T-cell (primary cell): ENCODE measurements at places on chromosomes 12 and 14.

DNA sequence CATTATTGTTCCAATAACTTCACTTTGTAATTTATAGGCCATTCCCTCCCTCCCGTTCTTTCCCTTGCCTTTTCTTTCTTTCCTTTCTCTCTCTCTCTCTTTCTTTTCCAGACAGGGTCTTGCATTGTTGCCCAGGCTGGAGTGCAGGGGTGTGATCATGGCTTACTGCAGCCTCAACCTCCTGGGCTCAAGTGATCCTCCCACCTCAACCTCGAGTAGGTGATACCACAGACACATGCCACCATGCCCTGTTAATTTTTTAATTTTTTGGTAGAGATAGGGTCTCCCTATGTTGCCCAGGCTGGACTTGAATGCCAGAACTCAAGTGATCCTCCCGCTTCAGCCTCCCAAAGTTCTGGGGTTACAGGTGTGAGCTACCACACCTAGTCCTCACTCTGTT, 6.8 kb upstream of the POU6F1 start:
- H3K27ac ChIP-seq: no peak overlapping the region
- H3K27me3 ChIP-seq: no peaks in the 10 kb centered on the region
- DNase-seq: no peak
- no peaks in the 10 kb centered on the region for H3K36me3 ChIP-seq
- no peak overlapping the region for H3K4me3 ChIP-seq
- H3K4me1 ChIP-seq: no peaks in the 10 kb centered on the region

DNA sequence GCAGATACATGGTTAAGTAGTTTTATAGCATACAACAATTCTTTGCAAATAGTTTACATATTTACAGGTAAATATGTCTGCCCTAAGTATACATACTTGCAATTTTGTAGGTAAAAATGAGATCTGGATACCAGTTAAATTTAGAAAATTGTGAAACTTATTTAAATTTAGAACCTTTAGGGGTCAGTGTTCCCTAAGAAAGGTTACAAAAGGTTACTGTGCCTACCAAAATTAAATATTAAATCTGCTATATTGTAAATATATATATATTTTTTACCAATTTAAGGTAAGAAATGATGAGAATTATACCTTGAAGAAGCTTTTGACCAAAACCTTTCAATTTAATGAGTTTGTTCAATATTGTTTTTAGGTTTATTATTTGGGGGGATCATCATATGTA, 54.0 kb downstream of the MIPOL1 start:
- H3K27me3 ChIP-seq: no peaks in the 10 kb centered on the region
- no peaks in the 10 kb centered on the region for H3K4me1 ChIP-seq
- H3K4me3 ChIP-seq: no peak overlapping the region

GRCh38 chr12:105507311-105508038, 177.0 kb downstream of the C12orf75 start:
- no peak overlapping the region for H3K27ac ChIP-seq
- H3K36me3 ChIP-seq: no peaks in the 10 kb centered on the region
- no peaks in the 10 kb centered on the region for H3K4me1 ChIP-seq

GRCh38 chr12:18323159-18323558, 61.8 kb downstream of the PIK3C2G start:
- H3K36me3 ChIP-seq: no peaks in the 10 kb centered on the region
- H3K4me1 ChIP-seq: no peaks in the 10 kb centered on the region
- H3K27me3 ChIP-seq: no peaks in the 10 kb centered on the region
- no peak for DNase-seq
- no peak overlapping the region for H3K27ac ChIP-seq

- H3K36me3 ChIP-seq: no peaks in the 10 kb centered on the region
- H3K4me1 ChIP-seq: no peaks in the 10 kb centered on the region
- DNase-seq: no peak
- no peak overlapping the region for H3K27ac ChIP-seq
Observed at GRCh38 chr14:23916004-23916403, 37.6 kb upstream of the DHRS4 start.

- no peaks in the 10 kb centered on the region for H3K27me3 ChIP-seq
- no peak overlapping the region for H3K27ac ChIP-seq
- DNase-seq: no peak
Observed at GRCh38 chr14:94367347-94368242, 20.8 kb downstream of the SERPINA1 start.

DNA sequence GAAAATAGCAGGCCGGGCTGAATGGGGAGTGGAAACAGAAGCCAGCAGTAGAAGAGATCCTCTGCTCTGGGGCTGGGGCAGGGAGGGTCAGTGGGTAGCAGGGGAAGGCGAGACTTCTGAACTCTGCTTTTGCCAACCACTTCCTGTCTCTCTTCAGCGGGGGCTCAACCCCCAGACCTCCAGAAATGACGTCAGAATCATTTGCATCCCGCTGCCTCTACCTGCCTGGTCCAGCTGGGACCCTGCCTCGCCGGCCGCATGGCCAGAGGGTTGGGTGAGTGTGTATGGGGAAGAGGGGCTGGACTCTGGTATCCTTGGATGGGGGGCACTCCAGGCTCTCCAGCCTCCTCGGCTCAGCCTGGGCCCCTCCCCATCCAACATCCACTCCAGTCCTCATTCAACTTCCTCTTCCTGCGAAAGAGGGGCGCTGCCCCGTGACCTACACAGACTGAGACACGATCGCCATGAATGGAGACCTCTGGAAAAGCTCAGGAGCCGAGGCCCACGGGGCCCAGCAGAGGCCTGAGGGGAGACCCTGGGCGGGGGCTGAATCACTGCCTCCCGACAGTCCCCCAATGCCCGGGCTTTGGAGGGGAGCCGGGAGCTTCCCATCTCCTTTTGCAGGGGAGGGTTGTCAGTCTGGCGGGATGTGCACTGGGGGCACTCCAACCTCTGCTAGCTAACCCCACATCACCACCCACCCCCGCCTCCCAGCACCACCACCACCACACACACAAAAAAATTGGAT, 458 bp upstream of the HOXC4 start:
- peaks cover 41% of the 10 kb centered on the region for H3K4me1 ChIP-seq
- DNase-seq: no peak
- H3K27ac ChIP-seq: peak overlapping the region; percentile 74
- H3K36me3 ChIP-seq: no peaks in the 10 kb centered on the region
- H3K27me3 ChIP-seq: peaks cover 34% of the 10 kb centered on the region
- H3K4me3 ChIP-seq: peak overlapping the region; percentile 46

GRCh38 chr14:99698642-99699041, 14.5 kb downstream of the CYP46A1 start:
- no peak for DNase-seq
- no peak overlapping the region for H3K4me3 ChIP-seq

- H3K36me3 ChIP-seq: no peaks in the 10 kb centered on the region
- DNase-seq: no peak
- no peak overlapping the region for H3K4me3 ChIP-seq
- no peaks in the 10 kb centered on the region for H3K4me1 ChIP-seq
Observed at GRCh38 chr14:104364830-104365229, 214.7 kb upstream of the C14orf180 start.

GRCh38 chr12:11719678-11720099, 70.2 kb downstream of the ETV6 start:
- no peaks in the 10 kb centered on the region for H3K27me3 ChIP-seq
- no peak overlapping the region for H3K27ac ChIP-seq
- H3K4me3 ChIP-seq: no peak overlapping the region
- no peak for DNase-seq

DNA sequence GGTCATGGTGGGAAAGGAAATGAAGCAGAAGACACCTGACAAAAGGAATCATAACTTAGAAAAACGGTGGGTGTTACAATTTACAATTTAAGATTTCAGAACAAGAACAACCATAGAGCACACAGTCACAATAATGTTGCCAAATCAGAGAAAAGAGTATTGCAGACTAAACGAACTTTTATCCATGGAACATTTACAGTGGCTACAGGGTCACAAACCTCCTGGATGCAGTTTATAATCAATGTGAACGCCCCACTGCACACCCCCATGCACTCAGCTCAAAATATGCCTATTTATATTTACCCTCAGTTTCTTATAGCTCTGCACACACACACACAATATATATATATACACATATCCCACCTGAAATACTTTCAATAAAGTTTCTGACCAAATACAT, 8.0 kb downstream of the KRR1 start:
- H3K4me1 ChIP-seq: no peaks in the 10 kb centered on the region
- H3K27ac ChIP-seq: no peak overlapping the region
- H3K36me3 ChIP-seq: peaks cover 83% of the 10 kb centered on the region
- DNase-seq: no peak
- no peak overlapping the region for H3K4me3 ChIP-seq
- no peaks in the 10 kb centered on the region for H3K27me3 ChIP-seq

GRCh38 chr12:109247831-109248654, 61.0 kb downstream of the FOXN4 start:
- no peak overlapping the region for H3K4me3 ChIP-seq
- H3K36me3 ChIP-seq: peaks cover 9% of the 10 kb centered on the region
- H3K4me1 ChIP-seq: no peaks in the 10 kb centered on the region
- no peak overlapping the region for H3K27ac ChIP-seq
- DNase-seq: no peak

DNA sequence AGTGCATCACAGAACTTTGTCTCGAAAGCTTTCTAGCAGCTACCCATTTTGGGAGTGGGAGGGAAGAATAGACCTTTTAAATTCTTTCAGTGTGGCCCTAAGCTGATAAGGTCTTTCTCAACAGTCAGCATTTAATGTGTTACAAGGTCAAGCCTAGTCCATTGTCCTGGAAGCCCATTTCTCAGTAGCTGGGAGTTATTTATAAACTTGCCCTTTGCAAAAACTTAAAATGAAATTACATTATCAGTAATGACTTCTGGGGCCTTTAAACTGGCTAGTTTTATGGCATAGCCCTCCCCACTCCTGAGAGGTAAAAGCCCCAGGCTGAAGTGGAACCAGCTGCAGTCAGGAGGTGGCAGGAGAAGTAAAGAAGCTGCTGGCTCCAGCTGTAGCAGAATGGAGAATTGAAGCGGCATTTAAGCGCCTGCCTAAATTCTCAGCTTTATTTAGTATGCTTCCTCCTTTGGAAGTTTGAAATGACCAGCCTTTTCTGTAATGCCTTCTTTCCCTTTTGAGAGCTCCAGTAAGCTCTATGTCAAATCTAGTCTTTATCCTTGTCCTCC, 12.4 kb downstream of the COPZ1 start:
- no peaks in the 10 kb centered on the region for H3K27me3 ChIP-seq
- DNase-seq: no peak
- H3K4me1 ChIP-seq: peaks cover 3% of the 10 kb centered on the region
- no peak overlapping the region for H3K4me3 ChIP-seq
